ENCODE measurements at places on chromosomes 1 and 21.

- DNase-seq: no peak
These were observed 17.4 kb upstream of the MYOG start for GRCh38 chr1:203103216-203103615.

GRCh38 chr1:63924600-63924999 is 150.8 kb downstream of the ROR1 start:
- DNase-seq: no peak

DNA sequence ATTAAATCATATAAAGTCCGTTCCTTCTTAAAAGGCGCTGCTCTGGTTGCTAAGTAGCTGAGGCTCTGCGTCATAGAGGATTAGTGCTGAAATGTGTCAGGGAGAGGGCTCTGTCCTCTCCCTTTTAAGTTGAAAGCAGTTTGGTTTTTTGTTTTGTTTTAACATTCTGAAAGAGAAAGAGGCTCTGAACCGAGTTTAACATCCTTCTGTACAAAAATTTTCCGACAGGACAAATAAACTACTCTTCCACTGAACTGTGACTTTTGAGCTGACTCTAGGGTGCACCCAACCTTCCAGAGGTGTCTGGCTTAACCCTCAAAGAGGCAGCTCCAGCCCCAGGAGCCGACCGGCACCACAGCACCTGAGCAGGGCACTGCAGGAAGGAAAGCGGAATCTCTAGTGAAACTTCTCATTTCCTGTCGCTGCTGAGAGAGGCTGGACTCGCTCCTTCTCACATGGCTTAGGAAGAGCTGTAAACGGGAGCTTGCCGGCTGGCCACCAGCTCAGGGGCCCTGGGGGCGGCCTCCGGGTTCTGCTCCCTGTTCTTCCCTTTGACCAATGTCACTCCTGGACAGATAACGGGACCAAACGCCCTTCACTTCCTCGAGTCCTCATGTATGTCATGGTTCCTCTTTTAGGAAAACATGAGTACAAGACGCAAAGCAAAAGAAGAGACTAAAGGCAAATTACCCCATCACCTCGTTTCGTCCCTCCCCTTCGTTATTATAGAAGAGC is 1.2 kb downstream of the VAV3 start:
- peak; percentile 28 for DNase-seq

- no peak for DNase-seq
These were observed 57.7 kb upstream of the PDE4B start for GRCh38 chr1:65734979-65735378.

- DNase-seq: no peak
These were observed 105.2 kb downstream of the EDEM3 start for GRCh38 chr1:184649451-184649888.

- no peak for DNase-seq
These were observed 74.3 kb upstream of the COG2 start for GRCh38 chr1:230568008-230568407.

- no peak for DNase-seq
These were observed 77.0 kb upstream of the KRTAP19-8 start for GRCh38 chr21:31115249-31115648.

DNA sequence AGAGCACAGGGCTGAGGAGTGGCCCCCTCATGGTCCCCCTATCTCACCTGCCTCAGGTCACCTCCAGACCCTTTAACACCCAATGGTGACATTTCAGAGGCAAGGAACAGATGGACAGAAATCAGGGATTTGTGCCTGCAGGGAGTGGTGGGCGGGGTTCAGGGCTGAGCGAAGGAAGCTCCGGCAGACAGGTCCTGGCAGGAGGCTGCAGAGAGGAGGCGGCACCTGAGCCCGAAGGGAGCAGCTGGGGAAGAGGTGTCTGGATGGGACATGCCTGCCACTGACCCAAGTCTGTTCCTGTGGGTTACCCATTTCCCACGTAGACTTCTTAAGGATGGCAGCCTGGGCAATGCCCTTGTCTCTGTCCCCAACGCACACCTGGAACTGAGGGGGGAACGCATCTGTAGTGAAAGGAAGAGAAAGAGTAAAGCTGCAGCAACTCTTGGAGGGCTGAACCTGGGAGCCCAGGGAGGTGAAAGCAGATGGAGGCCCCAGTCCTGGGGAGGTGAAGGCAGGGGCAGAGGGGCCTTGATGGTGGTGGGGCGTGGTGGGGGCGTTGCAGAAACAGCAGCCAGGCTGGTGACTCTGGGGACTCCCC is 61.6 kb upstream of the ADARB1 start:
- no peak for DNase-seq

GRCh38 chr21:46189959-46190490 is 5.8 kb upstream of the SPATC1L start:
- DNase-seq: no peak
